ENCODE measurements at places on chromosomes 1 and 21.

GRCh38 chr1:46133181-46133658 is 791 bp upstream of the PIK3R3 start:
- DNase-seq: no peak

DNA sequence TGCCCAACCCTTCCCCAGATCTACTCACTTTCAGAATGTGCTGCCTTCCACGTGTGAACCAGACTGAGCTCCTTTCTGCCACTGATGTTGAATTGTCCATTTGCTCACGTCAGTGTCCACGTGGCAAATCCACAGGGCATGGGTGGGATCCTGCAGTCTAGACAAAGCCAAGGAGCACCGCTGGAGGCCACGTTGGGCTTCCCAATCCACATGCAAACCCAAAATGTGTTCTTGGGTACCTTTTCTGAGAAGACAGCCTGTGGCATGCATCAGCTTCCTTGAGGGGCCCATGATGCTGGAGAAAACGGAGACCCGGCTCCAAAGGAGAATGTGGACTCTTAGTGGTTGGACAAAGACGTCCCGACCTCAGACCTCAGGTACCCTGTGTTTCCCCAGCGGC is 87.6 kb downstream of the PDE9A start:
- DNase-seq: peak; percentile 30

- no peak for DNase-seq
Measured at GRCh38 chr1:116489231-116489697, 81.6 kb downstream of the CD58 start.

- DNase-seq: no peak
Measured at GRCh38 chr1:86153836-86154235, 2.7 kb downstream of the COL24A1 start.

DNA sequence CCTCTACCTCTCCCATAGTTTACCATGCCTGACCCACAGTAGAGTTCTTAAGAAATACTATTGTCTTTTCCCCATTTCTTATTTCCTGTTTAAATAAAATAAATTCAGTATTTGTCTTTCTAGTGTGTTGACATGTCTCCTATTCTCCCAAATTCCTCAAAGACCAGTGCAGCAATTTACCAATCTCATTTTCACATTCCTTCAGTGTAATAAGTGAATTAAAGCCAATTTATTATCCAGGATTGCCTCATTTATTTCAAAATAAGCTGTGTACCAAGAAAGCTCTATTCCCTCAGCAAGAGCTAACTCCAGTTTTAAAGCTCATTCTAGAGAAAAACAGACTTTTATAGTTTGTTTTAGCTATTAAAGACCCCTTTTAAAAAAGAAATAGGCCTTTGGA is 49.9 kb downstream of the DISC1 start:
- no peak for DNase-seq

- no peak for DNase-seq
Measured at GRCh38 chr21:42346441-42346840, 4.4 kb downstream of the TFF2 start.

GRCh38 chr1:56964349-56965017 is 1.3 kb downstream of the C8B start:
- no peak for DNase-seq

GRCh38 chr1:195973311-195973904 is 634.8 kb downstream of the KCNT2 start:
- DNase-seq: no peak

DNA sequence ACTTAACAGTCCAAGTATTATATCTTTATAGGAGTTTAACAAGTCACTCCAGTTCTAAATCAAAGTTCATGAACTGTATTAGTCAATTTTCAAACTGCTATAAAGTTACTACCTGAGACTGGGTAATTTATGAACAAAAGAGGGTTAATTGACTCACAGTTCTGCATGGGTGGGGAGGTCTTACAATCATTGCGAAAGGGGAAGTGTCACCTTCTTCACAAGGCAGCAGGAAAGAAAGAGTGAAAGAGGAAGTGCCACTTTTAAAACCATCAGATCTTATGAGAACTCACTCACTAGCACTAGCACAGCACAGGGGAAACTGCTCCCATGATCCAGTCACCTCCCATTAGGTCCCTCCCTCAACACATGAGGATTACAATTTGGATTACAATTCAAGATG is 70.0 kb downstream of the CLCA4 start:
- no peak for DNase-seq

DNA sequence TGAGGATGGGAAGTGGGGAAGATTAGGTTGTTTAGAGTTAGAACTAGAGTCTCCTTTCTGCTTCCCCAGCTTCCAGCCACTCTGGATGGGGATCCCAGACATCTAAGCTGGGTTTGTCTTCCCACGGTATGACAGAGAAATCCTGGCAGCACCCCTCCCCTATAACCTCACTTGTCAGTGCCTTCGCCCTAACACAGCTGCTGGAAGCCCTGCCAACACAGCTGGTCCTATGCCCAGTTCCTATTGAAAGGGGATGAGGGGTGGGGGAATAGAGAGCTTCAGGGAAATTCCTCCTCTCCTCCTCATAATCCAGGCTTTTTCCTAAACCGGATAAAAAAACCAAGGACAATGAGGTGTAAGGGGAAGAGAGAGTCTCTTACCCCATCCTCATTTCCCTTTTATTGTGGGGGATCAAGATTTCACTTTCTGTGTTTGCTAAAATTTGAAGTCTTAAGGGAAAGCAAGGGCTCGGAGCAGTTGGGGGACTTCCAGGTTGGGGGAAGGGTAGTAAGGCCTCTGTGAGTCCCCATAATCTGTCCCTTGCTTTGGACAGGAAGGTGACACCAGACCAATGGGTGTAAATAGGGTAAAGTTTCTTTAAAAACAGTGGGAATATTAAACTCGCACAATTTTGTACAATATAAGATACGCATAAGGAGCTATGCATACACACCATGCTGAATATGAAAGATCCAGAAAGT is 590 bp downstream of the TMOD4 start:
- no peak for DNase-seq

DNA sequence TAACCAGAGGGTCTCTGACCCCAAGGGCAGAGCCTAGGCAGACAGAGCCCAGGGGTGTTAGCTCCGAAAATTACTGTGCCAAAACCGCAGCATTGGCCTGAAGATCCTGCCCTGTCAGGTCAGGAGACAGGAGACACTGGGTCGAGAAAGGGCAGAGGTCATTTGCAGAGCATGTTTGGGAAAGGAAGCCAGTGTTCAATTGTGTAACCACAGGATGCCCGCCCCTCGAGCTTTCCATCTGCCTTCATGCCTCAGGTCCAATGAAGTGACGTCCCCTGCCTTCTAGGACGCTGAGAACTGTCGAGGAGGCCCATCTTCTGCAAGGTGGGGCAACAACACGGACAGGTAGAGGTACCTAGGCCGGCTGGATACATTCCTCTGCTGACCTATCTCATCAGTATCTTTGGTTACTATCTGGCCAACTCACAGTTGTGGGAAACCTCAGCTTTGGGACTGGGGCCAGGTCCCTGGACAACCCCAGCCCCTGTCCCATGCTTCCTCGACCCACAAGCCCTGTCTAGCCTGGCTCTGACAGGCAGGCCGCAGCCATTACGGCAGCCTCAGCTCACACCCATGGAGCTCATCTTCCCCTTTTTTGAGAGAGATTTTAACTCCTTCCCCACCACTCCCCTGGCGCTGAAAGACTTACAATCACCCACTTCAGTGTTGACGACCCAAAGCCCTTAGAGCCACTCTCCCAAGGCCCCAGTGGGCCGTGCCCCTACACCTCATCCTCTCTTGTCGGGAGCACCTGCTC is 1.3 kb downstream of the ARL8A start:
- no peak for DNase-seq

DNA sequence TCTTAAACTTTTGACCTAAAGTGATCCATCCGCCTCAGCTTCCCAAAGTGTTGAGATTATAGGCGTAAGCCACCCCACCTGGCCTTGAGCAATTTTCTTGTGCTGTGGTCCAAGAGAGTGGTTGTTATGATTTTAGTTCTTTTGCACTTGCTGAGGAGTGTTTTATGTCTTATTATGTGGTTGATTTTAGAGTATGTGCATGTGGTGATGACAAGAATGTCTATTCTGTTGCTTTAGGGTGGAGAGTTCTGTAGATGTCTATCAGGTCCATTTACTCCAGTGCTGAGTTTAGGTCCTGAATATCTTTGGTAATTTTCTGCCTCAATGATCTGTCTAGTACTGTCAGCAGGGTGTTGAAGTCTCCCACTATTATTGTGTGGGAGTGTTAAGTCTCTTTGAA is 11.2 kb upstream of the S100B start:
- DNase-seq: peak; percentile 21

DNA sequence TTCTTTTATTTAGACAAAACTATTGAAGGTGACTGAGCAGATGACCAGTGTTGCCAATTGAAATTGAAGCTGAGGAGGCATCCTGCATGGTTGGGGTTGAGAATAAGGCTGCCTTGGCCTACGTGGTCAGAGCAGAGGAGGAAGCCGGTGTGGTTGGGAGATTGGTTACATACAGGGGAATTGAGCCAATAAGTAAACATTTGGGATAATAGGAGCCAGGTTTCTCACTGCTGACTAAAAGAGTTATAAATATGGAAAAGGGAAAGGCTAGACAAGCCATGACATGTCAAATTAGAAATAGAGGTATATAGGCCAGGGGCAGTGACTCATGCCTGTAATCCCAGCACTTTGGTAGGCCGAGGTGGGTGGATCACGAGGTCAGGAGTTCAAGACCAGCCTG is 15.8 kb downstream of the SNX7 start:
- no peak for DNase-seq

DNA sequence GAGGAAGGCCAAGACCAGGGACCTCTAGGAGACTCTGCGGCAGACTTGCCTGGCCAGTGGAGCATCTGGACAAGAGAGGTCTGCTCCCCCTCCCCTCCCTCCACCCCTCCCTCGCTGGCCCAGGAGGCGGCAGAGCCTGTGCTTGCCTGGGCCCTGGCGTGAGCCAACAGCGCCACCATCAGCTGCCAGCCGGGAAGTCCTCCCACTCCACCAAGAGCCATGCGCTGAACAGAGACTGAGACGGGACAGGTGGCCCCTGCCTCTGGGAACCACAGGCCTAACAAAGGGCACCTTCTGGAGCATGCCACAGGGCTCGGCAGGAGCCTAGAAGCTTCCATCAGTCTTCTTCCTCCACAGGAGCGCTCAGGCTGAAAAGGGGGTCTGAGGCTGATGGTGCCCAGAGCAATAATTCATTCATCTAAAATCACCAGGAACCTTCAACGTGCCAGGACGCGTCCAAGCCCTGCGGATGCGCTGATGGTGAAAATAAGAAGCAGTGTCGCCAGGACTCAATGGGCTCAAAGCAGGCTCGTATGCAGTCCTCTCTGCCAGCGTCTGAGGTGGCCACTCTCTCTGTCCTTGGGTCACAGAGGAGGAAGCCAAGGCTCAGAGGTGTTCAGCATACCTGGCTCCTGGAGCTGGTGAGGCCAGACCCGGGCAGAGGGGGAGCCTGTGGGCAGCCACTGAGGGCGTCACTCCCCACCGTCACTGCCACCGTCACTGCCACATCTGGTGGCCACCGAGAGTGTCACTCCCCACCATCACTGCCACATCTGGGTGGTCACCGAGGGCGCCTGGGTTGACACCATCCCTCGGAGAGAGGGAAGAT is 161.2 kb downstream of the NPHP4 start:
- DNase-seq: no peak

- no peak for DNase-seq
Measured at GRCh38 chr1:198423673-198424072, 116.8 kb downstream of the ATP6V1G3 start.

GRCh38 chr1:178939338-178940067 is 68.6 kb upstream of the ANGPTL1 start:
- no peak for DNase-seq

DNA sequence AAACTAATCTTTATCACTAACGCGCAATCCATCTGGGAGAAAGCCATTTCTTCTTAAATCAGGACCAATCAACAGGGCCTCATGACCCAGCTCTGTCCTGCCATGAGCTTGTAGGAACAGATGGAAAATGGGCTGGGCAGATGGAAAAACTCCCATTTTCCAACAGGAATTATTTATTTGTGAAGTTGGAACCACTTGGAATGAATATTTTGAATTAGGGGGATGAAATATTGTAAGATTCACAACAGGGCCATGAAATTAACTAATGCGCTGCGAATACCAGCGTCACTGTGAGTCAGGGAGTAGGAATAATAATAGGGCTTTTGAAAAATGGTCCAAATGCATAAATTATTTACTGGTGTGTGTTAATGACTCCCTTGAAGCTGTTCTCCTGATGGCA is 53.1 kb upstream of the CYP2J2 start:
- DNase-seq: no peak

GRCh38 chr1:20185834-20186782 is at the start of the genes PLA2G2C and UBXN10:
PLA2G2C (minus strand) TSS chr1:20186518; CDS start chr1:20177363, 9,155 bp downstream.
UBXN10 (plus strand) TSS chr1:20186096; CDS start chr1:20190562, 4,466 bp downstream.
- peak; percentile 81 for DNase-seq

DNA sequence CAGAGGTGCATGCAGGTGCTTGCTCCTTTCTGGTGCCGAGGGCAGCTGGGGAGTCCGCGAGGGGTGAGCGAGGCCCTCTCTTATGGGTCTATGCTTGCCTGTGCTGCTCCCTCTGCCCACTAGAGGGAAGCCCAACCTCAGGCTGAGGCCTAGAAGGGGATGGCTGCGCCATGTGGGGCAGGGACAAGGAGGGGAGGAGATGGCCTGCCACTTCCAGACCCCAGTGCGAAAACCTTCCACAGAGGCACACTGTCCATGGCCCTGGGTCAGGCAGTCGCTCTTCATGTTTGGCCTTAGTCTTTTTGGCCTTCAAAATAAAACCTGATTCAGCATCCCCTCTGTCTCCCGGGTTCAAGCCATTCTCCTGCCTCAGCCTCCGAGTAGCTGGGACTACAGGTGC is 14.0 kb downstream of the RHBG start:
- peak; percentile 86 for DNase-seq

DNA sequence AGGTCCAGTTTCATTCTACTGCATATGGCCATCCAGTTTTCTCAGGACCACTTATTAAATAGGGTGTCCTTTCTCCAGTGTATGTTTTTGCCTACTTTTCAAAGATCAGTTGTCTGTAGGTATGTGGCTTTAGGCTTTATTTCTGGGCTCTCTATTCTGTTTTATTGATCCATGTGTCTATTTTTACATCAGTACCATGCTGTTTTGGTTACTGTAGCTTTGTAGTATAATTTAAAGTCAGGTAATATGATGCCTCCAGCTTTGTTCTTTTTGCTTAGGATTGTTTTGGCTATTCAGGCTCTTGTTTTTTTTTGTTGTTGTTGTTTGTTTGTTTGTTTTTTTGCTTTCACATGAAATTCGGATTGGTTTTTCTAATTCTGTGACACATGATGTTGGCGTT is 124.4 kb upstream of the SLC35F3 start:
- DNase-seq: no peak

DNA sequence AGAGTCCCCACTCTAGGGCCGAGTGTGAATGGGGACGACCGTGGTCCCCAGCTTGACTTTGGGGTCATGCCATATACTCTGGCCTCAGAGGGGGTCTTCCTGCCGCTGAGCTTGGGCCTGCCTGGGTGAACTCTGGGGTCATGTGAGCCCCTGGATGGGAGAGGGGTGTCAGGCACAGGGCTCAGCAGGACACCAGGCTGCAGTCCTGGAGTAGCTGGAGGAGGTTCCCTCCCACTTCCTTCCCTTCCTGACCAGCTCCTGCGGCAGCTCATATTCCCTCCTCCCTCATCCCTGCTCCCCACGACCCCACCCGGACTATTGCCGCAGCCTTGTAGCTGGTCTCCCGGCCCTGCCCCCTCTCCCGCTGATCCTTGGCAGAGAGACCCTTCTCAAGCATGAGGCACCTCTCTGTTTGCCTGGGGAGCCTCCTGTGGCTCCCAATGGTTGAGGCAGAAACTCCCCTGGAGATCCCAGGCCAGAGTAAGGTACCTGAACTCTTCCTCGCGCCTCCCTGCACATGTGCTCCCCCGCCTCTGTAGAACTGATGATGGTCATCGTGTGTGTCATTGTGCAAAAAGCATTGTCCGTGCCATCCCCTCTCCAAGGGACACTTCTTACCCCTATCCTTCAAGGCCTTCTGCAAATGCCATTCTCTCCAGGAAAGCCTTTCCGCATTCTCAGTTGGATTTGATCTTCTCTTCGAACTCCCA is 1.8 kb downstream of the TNFRSF1B start:
- no peak for DNase-seq

GRCh38 chr1:22024485-22025367 is 23.3 kb downstream of the CELA3A start:
- peak; percentile 90 for DNase-seq

All from activated effector memory CD4-positive, alpha-beta T cell treated with anti-CD3 and anti-CD28 coated beads, Interleukin-2, amount 50 U/mL, for 16 hours (primary cell).